ENCODE measurements at places on chromosomes 5 and 9.

DNA sequence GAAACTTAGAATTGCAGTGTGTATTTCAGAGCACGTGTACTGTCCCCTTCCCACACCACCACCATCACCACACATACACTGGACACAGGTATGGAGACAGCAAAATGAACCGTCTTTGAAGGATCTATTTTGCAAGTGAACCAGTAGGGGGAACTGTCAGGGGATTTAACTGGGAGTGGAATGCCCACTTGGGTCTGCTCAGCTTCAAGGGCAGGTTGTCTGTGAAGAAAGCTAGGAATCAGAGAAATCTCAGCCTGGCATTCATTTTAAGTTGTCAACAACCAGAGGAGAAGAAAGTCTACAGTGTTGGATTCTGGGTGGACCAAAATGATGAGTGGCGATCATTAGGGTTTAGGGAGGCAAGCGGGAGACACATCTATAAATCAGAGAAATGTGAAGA, 147.0 kb downstream of the DCP2 start:
- no peak for DNase-seq

DNA sequence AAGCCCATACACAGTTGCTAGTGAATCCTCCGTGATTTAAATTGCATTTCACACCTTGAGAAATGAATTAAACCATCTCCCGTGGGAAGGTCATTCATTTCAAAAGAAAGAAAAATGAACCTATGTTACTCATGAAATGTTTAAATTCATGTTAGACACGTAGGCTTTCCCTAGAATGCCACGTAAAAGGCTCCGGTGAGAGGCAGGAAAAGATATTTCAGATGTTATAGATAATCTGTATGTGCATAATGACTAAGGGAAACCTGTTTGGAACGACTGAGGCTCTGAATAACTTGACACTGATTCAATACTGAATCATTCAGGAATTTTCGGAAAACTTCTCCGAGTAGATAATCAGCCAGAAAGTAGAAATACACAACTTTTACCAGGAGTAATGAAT, 134.3 kb upstream of the ICE1 start:
- no peak for DNase-seq

DNA sequence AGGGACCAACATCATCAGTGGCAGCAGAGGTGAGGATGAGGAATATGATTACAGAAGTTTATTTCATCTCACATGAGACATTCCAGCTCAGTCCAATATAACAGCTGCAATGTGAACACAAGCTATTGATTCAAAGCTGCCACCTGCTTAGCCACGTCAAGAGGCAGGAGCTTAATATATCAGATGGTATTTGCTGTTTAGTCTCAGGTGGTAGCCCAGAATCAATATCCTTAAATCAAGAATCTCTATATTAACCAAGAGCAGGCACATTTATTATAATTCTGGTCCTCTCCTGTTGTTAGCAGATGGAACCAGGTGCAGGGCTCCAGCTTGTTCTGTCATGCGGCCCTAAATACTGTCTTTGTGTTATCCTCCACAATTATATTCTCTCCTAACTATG, 431.6 kb downstream of the ICE1 start:
- no peak for DNase-seq

- peak; percentile 69 for DNase-seq
These were observed 2.6 kb upstream of the BOD1 start for GRCh38 chr5:173618927-173619519.

GRCh38 chr5:88355490-88356050, 86.9 kb upstream of the TMEM161B start:
- DNase-seq: no peak

GRCh38 chr5:169980418-169981053, at the start of gene INSYN2B:
INSYN2B (minus strand) TSS chr5:169980495; CDS start chr5:169883898, 96,597 bp downstream.
- peak; percentile 71 for DNase-seq

GRCh38 chr9:85600675-85601263, 141.0 kb downstream of the AGTPBP1 start:
- DNase-seq: no peak

- DNase-seq: no peak
These were observed 173.3 kb downstream of the RMI1 start for GRCh38 chr9:84153885-84154284.

DNA sequence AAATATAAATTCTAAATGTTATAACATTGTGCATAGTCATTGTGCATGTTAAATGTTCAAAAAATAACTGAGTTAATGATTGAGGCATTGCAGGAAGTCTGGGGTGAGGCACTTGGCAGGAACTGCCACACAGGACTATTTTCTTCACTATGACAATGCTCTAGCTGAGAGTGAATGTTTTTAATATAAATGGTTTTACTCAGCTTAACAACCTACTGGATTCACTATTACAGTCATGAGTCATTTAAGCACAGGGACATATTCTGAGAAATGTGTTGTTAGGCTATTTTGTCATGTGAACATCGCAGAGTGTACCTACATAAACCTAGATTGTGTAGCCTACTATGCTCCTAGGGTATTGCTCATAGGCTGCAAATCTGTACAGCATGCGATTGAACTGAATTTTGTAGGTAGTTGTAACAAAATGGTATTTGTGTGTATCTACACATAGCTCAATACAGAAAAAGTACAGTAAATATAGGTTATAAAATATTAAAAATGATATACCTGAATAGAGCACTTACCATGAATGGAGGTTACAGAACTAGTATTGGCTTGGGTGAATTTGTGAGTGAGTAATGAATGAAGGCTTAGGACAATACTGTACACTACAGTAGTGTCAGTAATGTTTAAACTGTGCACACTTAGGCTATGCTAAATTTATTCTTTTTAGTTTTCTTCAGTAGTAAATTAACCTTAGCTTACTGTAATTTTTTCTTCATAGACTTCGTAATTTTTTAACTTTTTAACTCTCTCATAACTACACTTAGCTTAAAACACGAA, 346.1 kb upstream of the PTGER4 start:
- DNase-seq: no peak

DNA sequence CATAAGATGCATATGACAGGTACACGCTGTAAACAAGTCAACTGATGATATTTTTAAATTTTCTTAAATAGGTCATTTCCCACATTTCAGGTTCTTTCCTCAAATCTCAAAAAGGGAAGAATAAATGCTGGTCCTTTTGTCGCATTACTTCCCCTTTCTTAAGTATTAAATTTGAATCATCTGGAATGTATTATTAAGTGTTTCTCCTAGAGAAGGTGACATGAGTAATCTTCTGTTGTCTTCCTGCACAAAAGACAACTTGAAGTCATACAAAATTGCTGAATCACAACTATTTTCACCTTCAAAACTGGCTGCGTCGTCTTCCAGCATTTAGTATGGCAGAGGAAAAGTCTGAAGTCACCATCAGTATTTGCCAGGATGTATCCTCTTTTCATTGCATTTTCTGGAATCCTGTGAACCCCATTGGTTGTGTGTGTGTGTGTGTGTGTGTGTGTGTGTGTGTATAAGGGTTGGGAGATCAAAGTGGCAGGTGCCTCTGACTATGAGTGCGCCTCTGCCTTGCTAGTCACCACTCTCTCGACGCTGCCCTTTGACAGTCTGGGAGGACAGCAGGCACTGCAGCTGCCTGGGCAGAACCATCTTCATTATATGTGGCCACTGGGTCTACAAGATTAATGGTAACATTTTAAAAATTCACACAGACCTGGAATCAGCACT, 86.9 kb downstream of the MVB12B start:
- peak; percentile 49 for DNase-seq

- DNase-seq: no peak
These were observed 394.8 kb downstream of the CSNK1G3 start for GRCh38 chr5:123906698-123907295.

- DNase-seq: peak; percentile 57
These were observed 180.9 kb downstream of the NR3C1 start for GRCh38 chr5:143222287-143223231.

- no peak for DNase-seq
These were observed 55.6 kb upstream of the COL5A1 start for GRCh38 chr9:134585746-134586706.

GRCh38 chr5:111691508-111691907, 65.5 kb downstream of the NREP start:
- no peak for DNase-seq

- DNase-seq: no peak
These were observed 205.1 kb upstream of the EFNA5 start for GRCh38 chr5:107875833-107876232.

DNA sequence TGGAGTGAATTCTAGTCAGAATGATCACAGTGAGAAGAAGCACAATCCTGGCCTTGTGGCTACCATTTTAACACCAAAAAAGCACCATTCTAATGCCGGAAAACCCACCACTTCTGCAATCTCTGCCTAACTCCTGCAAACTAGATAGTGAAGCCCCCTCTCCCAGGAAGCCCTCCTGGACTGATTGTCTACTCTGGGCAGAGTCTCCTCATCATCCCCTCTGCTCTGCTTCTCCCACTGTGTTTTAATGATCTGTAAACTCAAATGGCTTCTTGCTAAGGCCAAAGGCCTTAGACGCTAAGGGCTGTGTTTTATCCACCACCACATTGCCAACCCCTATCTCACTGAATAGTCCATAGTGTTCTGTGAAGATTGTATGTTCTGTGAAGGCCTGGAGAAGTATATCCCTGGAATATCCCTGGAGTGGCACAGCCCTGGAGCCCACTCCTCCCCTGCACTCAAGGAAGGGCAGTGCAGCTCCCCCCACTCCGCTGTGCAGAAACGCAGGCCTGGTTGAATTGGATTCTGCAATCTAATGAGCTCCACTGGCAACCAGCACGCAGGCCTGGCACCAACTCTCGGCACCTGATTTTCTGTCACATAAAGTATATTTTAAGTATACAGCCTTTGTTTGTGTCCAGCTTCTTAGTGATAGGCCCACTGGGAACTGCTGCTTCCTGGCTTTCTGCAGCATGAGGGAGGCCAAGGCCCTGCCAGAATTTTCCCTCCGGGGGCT, 126.3 kb downstream of the ATPSCKMT start:
- no peak for DNase-seq

DNA sequence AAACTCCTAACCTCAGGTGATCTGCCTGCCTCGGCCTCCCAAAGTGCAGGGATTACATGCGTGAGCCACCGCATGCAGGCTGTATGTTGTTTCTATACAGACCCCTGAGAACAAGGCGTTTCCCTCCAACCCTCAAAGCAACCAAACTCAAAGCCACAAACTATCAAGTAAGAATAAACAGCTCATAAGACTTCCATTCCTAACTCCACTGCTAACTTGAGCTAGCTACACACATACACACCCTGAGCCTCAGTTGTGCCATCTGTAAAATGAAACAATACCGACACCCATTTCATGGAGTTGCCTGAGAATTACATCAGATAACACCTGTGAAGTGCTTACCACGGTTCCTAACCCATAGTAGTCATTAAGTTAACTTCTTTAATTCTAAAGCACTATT, 70.8 kb downstream of the SERINC5 start:
- no peak for DNase-seq

- no peak for DNase-seq
These were observed 17.0 kb upstream of the ZFR start for GRCh38 chr5:32461441-32462120.

DNA sequence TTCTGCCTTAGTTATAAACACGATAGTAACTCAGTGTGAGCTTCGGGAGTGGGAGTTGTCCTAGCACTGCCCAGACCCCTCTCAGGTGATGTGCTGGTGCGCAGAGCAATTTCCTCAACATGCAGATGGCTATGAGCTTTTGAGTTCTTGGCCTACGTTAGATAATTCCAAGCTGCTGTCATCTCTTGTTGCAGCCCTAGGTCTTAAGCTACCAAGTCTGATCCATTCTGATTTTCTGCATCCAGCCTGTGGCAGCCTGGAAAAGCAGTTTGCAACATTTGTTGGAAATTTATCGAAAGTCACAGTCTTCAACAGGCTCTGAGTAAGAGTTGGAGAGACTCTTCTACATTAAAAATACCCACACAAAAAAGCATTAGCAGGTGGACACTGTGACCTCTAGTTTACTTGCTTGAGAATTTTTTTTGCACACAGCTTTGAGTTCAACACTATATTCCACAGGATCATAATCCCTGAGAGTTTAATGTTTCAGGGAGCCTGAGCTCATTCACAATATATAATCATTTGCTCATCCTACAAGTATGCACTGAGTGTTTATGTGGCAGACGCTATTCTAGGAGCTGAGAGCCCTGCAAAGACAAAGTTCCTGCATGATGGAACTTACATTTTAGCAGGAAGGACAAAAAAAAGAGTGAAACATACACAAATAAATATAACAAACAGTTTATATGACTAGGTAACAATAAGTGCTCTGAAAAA, 91.6 kb downstream of the UBE2QL1 start:
- no peak for DNase-seq

DNA sequence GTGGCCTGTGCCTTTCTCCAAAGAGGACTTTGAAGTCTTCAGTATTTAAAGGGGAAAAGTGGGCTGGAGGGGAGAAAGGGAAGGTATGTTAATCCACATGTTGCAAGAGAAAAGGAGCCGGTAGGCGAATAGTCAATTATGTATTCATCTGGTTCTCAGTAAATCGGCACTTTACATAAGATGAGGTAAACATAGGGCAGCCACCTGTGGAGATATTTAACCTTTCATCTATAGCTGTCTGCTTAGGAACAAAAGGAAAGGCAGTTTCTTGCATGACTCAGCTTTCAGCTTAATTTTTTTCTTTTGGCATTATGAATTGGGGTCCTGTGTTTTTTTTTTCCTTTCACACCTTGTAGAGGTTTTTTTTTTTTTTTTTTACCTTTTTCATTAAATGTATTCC, 42.2 kb downstream of the FGD3 start:
- DNase-seq: no peak

- no peak for DNase-seq
These were observed 216.3 kb downstream of the KIAA0825 start for GRCh38 chr5:94402096-94402495.

DNA sequence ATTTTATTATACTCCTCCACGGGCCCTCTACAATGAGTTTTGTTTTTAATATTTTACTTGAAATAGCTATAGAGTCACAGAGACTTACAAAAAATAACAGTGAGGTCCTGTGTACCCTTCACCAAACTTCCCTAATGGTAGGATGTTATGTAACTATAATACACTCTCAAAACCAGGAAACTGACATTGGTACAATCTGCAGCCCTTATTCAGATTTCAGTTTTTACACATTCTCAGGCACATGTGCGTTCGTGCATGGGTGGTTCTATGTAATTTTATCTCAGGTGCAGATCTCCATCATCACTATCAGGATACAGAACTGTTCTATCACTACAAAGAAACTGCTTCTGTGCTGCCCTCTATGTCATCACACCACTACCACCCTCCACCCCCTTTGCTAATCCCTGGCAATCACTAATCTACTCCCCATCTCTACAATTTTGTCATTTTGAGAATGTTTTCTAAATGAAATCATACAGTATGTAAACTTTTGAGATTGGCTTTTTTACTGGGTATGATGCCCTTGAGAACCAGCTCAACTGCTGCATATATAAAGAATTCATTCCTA, 16.4 kb downstream of the RAB14 start:
- peak; percentile 15 for DNase-seq

Measured in suppressor macrophage treated with lipopolysaccharide for 4 hours (primary cell).